ENCODE measurements at places on chromosomes 5 and 9.

DNA sequence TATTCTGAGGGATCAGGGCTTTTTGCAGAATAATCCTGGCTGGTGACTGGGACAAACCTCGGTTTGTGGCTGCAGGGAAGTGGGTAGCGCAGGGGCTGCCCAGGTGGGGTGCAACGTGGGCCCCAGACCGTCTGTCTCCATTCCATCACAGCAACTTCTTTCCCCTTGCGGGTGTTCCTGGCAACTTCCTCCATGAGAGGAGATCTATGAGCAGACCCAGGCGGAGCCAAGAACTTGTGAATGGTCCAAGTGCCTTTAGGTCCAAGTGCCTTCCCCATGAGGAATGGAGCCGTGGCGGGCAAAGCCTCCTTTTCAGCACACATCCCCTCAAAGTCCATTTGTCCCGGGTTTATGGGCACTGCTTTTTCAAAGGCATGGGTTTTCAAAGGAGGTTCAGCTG, 136.5 kb downstream of the PHF2 start:
- DNase-seq, result no peak

GRCh38 chr9:115192280-115192679, 74.3 kb upstream of the TNC start:
- DNase-seq, result no peak

DNA sequence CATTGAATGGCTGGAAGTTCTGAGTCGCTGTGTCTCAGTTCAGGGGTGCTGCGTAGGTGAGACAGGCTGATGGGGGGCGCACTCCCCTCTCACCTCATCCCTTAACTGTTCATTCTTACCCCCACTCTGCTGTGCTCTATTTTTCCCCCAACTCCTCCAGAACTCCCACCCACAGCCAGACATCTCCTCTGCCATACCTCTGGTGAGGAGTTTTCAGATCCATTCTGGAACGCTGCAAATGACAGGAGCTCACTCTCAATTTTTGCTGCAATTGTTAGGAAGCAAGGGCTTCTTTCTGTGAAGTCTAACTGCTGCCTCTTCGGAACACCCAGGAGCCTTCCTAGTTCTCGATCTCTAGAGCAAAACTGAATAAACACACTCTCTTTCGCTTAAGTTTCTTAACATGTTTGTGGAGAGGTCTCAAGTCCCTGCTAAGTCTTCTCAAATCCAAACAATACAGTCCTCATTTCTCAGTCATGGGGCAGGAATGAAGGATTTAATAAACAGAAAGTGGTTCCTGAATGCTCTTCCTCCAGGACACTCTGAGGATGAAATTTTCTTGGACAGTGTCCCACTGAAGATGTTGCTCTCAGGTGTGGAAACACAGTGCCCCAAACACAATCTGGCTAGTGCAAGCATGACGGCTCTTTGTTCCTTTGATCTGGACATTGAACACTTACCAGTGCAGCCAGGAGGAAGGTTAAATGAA, 387.7 kb downstream of the KDM4C start:
- DNase-seq, result no peak

DNA sequence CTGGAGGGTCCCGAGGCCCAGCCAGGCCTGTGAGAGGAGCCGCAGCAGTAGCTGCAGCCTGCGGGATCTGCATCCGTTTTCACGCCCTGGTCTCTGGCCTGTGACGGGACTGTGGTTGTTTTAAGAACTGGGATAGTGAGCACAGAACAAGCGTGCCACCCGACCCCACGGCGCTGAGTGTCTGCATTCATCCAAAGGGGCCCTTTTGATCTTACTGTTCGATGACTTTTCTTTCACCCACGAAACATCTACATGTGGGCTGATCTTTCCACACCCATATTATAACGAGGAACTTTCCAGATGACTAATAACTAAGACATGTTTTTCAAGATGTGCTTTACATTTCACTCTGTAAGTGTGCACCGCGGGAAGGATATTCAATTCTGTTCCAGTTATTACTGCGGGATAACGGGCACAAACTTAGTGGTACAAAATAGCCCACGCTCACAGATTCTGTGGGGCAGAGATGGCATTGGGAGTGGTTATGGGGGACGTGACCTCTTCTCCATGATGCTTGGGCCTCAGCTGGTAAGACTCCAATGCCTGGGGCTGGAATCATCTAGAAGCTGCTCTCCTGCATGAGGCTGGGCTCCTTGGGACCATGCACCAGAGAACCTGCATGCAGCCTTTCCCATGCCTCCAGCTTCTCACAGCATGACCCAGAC, 165.0 kb downstream of the SYK start:
- no peak for DNase-seq

- no peak for DNase-seq
Observed at GRCh38 chr5:140383300-140383699, 18.3 kb upstream of the ANKHD1 start.

DNA sequence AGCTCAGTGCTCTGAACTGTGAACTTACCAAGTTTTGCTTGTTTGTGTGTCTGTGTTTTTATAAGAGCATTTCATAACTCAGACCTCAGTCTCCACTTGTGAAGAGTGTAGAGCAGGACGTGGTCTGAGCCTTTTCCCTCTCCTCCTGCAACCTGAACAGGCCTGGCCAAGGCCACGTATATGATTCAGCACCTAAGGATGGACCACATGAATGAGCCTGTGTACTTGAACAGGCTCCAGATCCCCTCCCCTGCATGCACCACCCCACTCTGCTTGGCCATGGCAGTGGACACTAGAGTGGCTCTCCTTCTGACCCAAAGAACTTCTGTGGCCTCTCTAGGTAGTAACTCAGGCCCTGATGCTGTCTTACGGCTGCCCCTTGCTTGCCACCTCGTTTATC, 125.9 kb upstream of the FSTL4 start:
- no peak for DNase-seq

GRCh38 chr9:113227436-113227835, 6.1 kb downstream of the SLC31A1 start:
- DNase-seq, result no peak

DNA sequence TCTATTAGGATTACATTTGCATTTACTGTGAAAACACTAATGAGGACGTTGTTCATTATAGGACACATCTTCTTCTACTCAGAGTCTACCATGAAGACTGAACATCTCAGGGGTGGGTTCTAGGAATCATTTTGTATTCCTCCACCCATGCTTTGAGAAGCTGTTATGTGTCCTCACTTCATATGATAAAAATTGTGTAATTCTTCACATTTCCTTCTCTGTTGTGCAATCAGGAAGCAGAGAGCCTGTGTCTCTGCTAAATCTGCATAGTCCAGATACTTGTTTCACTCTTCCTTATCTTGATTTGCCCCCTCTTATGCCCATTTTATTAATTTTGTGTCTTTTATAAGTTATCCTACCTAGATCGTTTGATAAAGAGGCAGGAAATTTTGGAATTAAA, 97.8 kb upstream of the IQGAP2 start:
- no peak for DNase-seq

GRCh38 chr5:20469792-20470191, 481.8 kb upstream of the CDH18 start:
- no peak for DNase-seq

DNA sequence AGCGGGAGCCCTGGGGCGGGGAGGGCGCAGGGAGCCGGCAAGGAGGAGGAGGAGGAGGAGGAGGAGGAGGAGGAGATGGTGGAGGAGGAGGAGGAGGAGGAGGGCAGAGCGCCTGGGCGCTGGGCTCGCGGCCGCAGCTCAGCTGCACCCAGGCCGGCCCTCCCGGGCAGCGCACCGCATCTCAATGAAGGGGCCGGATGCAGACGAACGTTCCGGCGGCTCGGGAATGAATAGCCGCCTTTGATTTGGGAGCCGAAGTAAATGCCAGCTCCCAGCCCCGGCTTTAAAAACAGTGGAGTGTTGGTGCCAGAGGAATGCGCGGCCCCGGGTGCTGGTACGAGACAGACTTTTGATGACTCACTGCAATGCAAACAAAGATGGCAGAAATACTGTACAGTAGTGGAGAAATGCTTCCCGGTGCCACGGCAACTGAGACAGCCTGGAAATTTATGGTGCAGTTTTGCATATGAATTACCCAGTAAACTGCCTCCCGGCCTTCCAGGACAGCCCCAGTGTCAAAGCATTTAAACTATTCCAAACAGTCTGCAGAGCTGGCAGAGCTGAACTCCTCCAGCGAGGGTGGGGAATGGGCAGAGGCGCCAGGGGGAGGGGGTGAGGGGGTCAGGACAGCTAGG, 43.1 kb downstream of the NACC2 start:
- DNase-seq, result no peak

GRCh38 chr5:127441799-127442484, 75.5 kb upstream of the PRRC1 start:
- no peak for DNase-seq

DNA sequence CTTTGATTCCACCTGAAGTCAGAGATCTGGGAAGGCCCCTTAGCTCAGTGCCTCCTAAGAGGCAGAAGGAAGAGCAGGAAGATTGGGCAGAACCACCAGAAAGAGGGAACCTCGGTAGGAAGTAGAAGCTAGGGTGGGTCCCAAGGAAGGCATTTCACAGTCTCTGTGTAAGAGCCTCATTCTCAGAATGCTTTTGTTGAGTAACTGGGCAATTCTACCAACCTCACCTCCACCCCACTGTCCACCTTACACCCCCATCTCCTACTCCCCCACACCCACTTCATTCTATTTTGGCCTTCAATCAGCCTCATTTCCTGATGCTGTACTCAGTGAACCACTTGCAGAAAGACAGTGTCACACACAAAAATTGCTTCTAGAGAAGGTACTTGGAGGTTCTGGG, 3.5 kb downstream of the HBEGF start:
- DNase-seq, result no peak

GRCh38 chr5:88785746-88786565, 97.0 kb downstream of the MEF2C start:
- no peak for DNase-seq

DNA sequence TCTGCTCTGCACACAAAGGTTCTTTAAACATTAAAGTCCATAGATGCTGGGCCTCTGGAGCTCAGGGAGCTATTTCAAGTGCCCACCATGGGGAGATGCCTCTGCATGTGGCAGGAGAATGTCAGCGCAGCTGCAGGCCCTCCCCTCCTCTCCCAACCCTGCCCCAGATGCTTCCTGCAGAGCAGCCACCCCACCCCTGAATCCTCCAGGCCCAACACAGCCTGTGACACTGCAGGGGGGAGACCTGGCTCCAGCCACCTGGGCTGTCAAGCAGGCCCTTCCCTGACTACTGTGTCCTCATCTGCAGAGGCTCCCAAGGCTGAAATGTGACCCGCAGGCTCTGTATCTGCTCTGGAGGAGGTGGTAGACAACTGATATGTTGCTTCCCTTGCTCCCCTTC, 213.9 kb downstream of the GABBR2 start:
- DNase-seq, result no peak

- no peak for DNase-seq
Observed at GRCh38 chr5:39515881-39516280, 91.1 kb upstream of the DAB2 start.

DNA sequence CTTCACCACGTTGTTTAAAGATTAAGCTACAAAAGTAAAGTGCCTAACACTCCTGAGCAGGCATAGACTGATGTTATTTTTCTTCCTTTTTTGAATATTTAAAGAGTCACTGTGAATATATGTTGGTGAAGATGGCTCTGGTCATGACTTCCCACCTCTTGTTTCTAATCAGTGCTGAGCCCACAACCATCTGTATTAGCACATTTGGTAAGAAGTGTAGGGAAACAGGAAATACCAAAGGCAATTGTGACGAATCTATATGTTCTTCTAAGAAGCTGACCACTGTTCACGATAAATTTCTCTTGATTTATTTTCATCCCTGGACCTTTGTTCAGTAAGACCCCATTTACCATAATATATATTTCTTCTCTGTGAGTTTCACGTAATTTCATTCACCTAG, 108.3 kb upstream of the PCA3 start:
- no peak for DNase-seq

DNA sequence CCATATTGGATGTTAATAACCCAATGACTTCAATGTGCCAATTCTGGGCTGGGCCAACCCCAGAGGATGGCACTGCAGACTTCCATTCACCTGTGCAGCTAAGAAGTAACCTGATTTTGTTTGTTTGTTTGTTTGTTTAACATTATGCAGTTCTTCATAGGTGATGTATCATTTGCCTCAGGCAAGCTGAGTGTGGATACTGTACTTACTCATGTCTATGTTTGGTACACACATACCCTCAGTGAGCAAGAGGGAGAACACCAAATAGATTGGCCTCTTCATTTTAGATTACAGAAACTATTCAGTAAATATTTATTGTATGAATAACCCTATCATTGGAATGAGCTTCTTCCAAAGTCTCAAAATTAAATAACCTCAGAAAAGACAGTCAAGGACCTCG, 180.2 kb upstream of the SMC2 start:
- no peak for DNase-seq

GRCh38 chr5:138583984-138584637, 8.9 kb upstream of the HSPA9 start:
- no peak for DNase-seq

- no peak for DNase-seq
Observed at GRCh38 chr5:93731987-93732386, 9.4 kb downstream of the POU5F2 start.

DNA sequence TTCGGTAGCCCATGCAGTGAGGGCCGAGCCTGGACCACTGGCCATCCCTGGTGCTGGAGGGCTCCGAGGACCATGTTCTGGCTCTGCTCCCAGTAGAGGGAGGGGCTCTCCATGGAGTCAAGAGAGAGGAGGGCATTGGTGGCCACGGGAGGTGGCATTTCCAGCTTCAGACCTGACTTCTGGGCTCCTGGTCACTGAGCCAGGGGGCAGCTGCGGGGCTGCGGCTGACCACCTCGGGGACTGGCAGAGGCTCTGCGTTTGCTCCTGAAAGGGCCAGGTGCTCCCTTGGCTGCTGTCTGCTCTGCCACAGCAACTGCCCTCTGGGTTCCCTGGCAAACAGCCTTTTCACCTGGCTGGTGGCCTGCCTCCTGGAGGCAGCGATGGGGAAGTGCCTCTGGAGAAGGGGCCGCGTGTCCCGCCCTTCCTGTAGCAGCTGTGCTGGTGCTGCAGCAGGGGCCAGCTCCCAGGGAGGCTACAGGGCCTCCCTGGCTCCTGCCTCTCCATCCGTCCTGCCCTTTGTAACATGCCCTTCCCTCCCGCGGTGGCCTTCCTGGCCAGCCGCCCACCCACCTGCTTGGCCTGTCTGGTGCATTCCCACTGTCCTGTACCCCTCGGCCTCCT, 144.6 kb downstream of the CACNA1B start:
- DNase-seq, result no peak

DNA sequence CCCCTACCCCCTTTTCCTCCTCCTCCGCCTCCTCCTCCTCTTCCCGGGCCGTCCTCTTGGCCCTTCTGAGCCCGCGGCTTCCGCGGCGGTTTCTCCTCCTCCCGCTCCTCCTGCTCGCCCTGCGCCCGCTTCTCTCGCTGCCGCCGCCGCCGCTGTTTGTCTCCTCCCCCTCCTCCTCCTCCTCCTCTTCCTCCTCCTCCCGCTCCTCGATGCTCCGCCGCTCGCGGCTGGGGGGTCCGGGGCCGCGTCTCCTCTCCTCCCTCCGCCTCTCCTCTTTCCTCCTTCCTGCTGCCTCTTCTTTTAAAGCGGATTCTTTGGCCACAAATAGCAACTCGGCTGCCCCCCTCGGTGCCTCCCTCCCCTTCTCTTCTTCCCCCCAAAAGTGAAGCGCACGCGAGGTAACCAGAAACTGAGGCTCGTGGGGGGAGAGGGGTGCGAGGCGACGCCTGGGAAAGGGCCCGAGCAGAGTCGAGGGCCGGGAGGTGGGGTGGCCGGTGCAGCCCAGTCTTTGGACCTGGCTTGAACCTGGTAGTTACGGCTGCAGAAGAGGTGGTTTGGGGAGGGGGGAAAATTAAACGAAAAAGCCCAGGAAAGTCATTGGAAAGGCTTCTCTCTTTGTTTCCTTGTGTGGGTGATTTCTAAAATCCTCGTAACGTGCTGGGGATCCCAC, 1058.5 kb upstream of the DMAC1 start:
- DNase-seq, result no peak
